Amniotic stem cell (primary cell): ENCODE measurements at places on chromosomes 16 and 17.

- DNase-seq, result peak; percentile 84
Measured at GRCh38 chr17:66431910-66432309, 129.5 kb downstream of the PRKCA start.

- no peak for DNase-seq
Measured at GRCh38 chr17:43330876-43331639, 67.7 kb upstream of the ARL4D start.

GRCh38 chr17:83085103-83085502, 5.7 kb downstream of the METRNL start:
- no peak for DNase-seq

DNA sequence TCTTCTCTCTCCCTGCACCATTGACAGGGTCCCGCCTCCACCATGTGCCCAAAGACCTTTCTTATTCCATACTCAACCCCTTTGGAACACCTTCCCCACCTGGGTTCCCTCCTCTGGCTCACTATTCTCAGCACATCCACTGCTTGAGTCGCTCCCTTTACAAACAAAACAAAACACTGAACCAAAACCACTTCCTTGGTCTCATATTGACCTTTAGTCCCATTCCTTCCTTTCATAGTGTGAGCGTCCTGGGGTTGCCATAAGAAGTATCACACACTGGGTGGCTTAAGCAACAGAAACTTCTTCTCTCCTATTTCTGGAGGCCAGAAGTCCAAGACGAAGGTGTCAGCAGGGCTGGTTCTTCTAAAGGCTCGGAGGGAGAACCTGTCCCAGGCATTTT, 6.1 kb upstream of the TNRC6C start:
- no peak for DNase-seq

- peak; percentile 75 for DNase-seq
Measured at GRCh38 chr17:15490634-15491261, 23.3 kb upstream of the CDRT4 start.

DNA sequence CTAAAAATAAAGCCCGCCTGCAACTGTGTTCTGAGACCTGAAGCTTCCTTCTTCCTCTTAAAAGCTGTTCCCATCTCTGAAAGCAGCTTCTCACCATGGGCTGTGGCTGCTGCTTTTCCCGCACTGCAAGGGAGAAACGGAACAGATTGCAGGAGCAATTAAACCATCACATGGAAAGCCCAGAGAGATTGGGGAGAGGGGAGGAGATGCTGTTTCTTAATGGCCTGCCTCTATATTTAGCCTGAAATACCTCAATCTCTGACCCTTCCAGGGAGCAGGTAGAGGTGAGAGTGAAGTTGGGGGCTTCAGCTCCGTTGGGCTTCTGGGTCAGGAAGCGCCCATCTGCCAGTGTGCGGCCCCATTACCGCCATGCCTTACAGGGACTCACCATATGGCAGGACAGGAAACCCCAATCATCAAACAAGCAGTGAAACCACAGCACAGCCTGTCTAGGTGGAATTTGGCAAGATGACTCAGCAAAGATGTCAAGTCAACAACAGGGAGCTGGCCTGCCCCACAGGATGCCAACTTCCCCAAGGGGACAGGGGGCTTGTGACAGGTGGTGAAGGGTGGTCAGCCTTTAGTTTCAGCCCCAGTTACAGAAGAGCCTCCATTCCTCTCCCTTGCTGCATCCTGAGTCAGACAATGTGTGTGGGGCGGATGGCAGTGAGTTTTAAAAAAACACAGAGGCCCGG, 286.6 kb upstream of the CCL2 start:
- no peak for DNase-seq

DNA sequence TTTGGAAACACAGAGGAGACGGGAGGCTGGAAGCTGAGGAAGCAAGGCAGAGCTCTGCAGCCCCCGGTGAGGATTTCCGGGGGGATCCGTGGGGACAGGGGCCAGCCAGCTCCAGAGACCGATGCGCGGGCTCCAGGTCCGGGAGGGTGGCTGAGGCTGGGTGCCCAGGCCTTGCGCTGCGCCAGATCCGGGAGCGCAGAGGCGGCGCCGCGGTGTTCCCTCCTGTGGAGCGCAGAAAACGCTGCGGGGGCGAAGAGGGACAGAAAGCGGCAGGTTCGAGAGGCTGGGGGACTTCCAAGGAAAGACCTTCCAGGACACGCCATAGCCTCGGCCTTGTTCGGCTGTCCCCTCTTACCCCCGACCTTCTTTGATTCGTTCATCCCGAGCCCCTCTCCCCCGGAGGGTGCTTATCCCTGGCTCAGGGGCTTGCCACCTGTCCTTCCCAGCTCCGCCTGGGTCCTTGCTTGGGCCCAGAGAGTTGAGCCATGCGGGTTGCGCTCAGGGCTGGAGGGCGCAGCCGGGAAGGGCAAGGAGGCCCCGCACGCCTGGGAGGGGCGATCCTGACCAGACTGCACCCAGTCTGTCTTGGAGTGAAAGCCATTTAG, 697 bp upstream of the SHISA9 start:
- no peak for DNase-seq

DNA sequence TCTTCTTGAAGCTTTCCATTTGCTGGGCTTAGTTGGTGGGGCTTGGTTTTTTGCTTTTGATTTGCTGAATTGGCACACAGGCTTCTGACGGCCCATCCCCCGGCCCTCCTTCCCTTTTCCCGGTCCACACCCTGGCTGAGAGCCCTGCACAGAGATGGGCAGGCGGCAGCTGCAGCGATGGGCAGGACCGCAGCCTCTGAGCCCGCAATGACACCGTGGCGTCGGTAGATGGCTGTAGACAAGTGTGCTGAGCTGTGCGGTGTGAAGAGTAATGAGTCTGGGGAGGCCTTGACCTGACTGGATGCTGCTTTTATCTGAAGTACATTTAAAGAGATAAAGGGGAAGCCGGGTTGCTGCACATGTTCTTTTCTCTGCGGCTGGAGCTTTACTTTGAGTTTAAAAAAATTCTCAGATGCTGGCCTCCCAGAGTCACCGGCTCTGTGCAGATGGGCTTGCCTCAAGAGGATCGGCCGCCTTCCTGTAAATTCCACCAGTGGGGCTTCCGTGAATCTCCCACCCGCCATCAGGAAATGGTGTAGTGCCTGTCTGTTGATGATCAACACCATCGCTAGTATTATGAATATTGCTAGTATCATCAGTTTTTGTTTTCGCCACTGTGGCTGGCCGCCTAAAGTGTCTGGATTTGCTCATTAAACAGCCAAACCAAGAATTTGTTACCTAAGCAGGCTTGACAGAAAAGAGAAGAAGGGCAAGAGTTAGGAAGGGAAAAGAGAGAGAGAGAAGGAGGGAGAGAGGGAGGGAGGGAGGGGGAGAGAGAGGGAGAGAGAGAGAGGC, 245.6 kb upstream of the RBFOX1 start:
- DNase-seq, result no peak

GRCh38 chr17:4739122-4740024, at the start of the genes CXCL16 and ZMYND15:
TSS of gene CXCL16 (minus strand) at chr17:4739928. CDS start at chr17:4739339, 589 bp downstream.
TSS of gene ZMYND15 (plus strand) at chr17:4739833. CDS start at chr17:4740549, 716 bp downstream.
- DNase-seq, result no peak

- no peak for DNase-seq
Measured at GRCh38 chr17:36829676-36830075, 107.6 kb upstream of the LHX1 start.

DNA sequence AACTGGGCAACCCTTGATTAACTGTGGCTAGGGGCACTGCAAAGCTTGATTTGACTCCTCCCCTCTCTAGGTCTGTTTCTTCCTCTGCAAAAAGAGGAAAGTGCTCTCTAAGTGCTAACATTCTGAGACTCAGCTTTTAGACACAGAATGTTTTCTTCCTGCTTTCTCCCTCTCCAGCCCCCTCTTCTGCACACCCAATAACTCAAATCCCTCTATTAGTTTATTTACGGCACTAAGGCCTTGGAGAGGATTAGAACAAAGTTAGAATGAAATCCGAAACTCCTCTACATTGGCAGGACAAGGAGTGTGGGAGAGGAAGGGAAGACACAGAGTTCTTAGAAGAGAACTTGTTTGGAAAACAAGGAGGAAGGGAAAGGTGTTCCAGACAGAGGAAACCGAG, 3.3 kb upstream of the SBK1 start:
- no peak for DNase-seq

- DNase-seq, result no peak
Measured at GRCh38 chr17:7204336-7204735, 15.3 kb downstream of the DLG4 start.

GRCh38 chr17:74466111-74466827, at the start of gene CD300A:
TSS of gene CD300A (plus strand) at chr17:74466634. CDS start at chr17:74466704, 70 bp downstream.
- no peak for DNase-seq

GRCh38 chr17:67837965-67838364, 12.7 kb downstream of the BPTF start:
- no peak for DNase-seq

DNA sequence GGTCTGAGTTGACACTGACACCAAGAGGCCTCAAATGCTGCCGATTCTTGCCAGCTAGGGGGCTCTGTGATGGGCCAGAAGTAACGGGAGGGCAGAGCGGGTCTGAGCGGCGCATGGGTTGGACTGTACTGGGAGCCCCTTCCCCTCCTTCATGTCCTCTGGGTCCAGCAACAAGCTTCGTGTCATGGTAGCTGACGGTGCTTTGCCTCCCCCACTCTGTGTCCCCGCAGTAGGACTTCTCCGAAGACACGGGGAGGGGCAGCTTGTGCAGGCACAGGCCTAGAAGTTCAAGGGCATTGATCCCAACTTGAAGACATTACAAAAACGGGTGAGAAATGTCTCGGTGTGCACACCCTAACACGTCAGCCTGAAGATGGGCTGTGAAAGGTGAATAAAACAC, 39.8 kb upstream of the DNAH17 start:
- DNase-seq, result no peak

GRCh38 chr17:78838574-78839005, 2.0 kb downstream of the USP36 start:
- DNase-seq, result no peak

- DNase-seq, result no peak
Measured at GRCh38 chr16:23679986-23680336, 1.3 kb downstream of the PLK1 start.

DNA sequence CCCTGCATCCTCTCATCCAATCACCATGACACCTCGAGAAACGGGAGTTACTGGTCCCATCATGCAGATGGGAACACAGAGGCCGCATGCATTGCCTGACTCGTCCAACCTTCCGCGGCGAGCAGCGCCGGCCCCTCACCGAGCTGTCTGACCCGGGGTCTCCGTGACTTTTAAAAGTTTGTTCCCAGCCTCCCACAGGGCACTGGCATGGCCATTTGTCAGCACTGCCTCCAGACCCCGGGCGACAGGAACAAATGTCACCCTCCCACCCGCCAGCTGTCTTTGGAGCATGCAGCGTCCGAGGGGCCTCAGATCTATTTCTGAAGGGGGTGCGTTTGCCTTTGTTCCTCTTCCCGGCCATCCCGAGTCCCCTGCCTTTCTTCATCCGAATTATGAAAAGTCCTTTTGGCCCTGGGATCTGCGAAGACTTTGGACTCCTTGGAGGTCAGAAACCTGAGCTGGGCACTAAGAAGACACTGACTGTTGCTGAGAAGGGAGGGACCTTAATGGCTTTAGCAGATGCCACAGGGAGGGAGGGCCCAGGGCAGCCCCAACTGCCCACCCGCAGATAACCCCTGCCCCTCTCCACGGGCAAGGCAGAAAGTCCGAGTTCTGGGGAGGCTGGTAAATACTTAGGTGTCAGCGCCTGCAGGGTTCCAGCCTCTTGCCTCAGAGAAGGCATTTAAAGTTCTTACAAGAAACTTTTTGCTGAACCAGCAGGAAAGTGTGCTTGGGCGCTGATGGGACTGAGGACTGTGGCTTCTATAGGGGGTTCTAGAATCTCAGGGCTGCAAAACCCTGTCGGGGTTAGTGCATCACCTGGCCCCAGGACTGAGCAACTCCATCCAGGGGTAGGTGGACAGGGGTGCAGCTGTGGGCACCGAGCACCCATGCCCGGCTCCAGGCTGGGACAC, 348.1 kb downstream of the FOXL1 start:
- DNase-seq, result no peak

- no peak for DNase-seq
Measured at GRCh38 chr17:77770331-77771105, 188.0 kb upstream of the TNRC6C start.

GRCh38 chr17:82647593-82648164, 565 bp downstream of the WDR45B start:
- no peak for DNase-seq

DNA sequence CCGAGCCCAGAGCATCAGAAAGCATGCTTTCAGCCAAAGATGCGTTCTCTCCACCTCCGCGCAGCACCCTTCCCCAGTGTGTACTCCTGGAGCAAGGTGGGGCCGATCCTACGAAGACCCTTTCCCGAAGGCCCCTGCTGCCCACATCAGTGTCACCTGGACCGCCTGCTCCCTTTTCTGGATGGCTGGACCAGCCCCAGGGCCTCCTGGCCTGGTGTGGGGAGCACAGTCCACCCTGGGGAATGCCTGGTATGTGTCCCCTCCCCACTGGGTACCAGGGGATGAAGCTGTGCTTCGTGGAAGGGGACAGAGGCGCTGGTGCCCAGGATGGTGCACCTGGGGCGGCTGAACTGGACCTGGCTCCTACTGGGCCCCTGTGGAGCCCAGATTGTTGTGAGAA, 173.8 kb downstream of the SEC14L1 start:
- no peak for DNase-seq

GRCh38 chr17:35235917-35236316, 7.0 kb upstream of the SLFN5 start:
- no peak for DNase-seq

- DNase-seq, result no peak
Measured at GRCh38 chr17:42055496-42055895, 5.1 kb upstream of the C17orf113 start.

- DNase-seq, result no peak
Measured at GRCh38 chr16:30889721-30890120, 4.2 kb downstream of the BCL7C start.

GRCh38 chr16:56288019-56288418, 96.7 kb downstream of the GNAO1 start:
- DNase-seq, result no peak

DNA sequence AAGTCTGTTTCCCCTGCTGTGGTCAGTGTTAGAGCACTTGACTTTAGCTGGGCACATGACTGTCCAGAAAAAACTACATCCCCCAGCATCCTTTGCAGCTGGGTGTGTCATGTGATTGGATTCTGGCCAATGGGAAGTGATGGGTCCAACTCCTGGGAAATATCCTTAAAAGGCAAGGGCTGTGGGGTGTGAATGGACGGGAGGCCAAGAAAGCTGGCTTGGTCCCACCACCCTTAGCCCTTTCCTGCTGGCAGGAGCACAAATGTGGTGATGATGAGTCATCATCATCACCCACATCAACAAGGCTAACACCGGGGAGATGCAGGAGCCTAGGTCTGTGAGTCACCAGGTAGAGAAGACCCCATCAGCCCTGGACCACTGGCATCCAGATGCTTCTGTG, 341.7 kb downstream of the C16orf95 start:
- no peak for DNase-seq

DNA sequence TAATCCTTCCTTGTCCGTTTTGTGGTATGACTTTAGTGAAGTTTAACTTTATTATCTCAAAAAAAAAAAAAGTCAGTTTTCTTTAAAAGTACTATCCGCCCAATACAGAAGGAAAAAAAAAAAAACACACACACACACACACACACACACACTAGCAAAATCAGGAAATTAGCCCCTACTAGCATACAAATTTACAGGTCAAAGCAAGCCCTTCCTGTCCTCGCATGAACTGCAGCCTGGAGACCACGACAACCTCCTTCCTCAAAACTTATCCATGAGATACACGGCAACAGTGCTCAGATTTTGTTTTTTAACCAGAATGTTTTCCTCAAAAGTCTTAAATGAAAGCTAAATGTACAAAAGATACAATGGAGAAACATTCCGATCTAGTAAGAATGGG, 16.2 kb downstream of the NCOR1 start:
- no peak for DNase-seq

- no peak for DNase-seq
Measured at GRCh38 chr17:76678330-76678729, 32.4 kb downstream of the MXRA7 start.
